ENCODE measurements at places on chromosomes 11 and 22. TPM values are rescaled to one million over a fixed set of nuclear protein-coding genes. Genes with fewer than 3 reads are reported as not detected.

DNA sequence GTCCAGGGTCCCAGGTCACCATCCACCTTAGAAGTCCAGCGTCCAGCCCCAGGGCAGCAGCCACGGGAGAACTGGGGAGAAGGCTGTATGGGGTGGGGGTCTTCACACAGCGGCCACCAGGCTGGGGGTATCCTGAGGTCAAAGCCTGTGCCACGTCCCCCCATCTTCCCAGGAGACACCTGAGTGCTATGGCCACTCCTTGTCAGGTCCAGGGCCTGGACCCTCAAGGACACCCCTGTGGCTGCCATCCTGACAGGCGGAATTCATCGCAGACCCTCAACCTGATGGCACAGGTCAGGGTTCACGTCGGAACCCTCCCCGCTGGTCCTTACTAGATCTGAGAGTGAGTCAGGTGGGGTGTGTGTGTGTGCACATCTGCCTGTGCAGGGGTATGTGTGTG, 18.6 kb downstream of the BRSK2 start:
- no peak for DNase-seq

GRCh38 chr11:79439410-79439885, 1.4 kb downstream of the TENM4 start:
- peak; percentile 49 for DNase-seq

GRCh38 chr11:103881584-103881983, 154.9 kb upstream of the DDI1 start:
- no peak for DNase-seq

CHADL gene
- 2.7 TPM for polyA plus RNA-seq

NRXN2 gene
- polyA plus RNA-seq: 14.9 TPM

All from left kidney (tissue), 8 donors.